ENCODE measurements at places on chromosomes 5 and 9. TPM values are rescaled to one million over a fixed set of nuclear protein-coding genes. Genes with fewer than 3 reads are reported as not detected.

ADGRD2 gene
- polyA plus RNA-seq: not detected

LRRC70 gene
- polyA plus RNA-seq: 5.5 TPM

IL9 gene
- not detected for polyA plus RNA-seq

GLDC gene
- 19.3 TPM for polyA plus RNA-seq

SLC6A18 gene
- 0.24 TPM for polyA plus RNA-seq

CHSY3 gene
- polyA plus RNA-seq: 5.1 TPM

QRFP gene
- 0.27 TPM for polyA plus RNA-seq

BRINP1 gene
- polyA plus RNA-seq: 6.2 TPM

OCLN gene
- polyA plus RNA-seq: 46.2 TPM

C5orf52 gene
- polyA plus RNA-seq: not detected

TSLP gene
- 0.17 TPM for polyA plus RNA-seq

PRUNE2 gene
- 12.2 TPM for polyA plus RNA-seq

PCAT7 gene
- polyA plus RNA-seq: 0.41 TPM

PCDHA9 gene
- not detected for polyA plus RNA-seq

AIF1L gene
- polyA plus RNA-seq: 375 TPM

ADAMTS2 gene
- 11.3 TPM for polyA plus RNA-seq

ANXA6 gene
- polyA plus RNA-seq: 151 TPM

Measured in right renal pelvis (tissue), 4 donors.